ENCODE measurements at places on chromosomes 6 and 20.

DNA sequence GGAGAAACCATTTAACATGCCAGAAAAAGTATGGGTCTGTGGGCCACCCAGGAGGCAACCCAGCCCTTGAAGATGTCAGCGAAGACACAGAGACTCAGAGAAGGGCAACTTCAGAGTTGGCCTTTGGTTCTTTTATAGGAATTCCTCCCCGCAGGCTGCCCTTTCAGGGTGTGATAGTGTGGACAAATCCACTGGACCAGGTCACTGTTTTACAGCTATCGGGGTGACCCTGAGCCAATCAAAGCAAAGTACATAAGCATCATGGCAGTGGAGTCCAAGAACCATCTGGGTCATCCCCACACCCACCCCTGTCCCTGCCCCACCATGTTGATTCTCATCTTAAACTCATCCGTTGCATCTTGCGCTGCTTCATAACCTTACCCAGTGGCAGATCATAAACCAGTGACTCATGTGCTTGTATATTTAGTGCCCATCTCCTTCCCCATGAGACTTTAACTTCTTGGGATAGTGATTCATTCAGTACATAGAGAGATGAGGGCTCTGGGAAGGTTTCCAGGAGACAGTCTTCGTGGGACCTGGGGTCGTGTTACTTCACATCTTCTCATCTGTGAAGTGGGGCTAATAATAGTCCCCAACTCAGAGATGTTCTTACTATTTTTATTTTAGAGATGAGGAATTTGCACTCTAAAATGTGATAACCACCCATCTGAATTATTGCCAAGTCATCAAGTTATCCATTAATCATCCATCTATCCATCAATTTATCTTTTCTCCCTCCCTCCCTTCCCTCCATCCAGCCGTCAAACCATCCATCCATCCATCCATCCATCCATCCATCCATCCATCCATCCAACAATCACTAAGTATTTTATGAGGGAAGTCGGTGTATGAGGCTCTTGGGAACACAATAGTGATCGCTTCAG, 51.0 kb downstream of the EDN3 start:
- no peak for DNase-seq

DNA sequence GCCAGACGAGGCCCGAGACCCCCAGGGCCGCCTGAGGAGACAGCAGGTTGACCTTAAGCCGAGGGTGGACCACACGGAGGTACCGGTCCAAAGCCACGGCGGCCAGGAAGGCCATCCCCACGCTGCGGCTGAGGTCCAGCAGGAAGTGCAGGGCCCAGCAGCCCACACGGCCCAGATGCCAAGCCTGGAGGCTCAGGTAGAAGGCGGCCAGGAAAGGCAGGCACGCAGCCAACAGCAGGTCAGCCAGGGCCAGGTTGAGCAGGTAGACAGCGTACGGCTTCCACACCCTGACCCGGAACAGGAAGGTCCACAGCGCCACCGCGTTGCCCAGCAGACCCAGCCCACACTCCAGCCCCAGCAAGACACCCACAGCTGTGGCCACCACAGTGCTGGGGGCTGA, 366 bp downstream of the GPR31 start:
- no peak for DNase-seq

DNA sequence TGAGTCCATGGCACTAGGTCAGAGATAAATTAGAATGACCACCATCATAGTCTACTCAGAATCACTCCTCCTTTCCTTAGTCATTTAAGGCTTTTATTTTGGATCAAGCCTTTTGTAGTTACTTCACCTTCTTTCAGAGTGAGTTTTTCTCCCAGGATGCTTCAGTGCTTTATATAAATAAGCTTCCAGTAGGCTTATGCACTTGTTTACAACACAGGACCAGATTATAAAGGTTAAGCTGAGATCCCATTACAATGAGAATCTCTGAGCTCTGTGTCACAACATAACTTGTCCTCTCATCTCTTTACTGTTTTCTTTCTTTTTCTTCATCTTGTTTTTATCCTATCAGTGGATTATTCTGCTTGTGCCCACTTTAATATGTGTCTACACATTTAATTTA, 47.9 kb downstream of the CEP57L1 start:
- DNase-seq: no peak

DNA sequence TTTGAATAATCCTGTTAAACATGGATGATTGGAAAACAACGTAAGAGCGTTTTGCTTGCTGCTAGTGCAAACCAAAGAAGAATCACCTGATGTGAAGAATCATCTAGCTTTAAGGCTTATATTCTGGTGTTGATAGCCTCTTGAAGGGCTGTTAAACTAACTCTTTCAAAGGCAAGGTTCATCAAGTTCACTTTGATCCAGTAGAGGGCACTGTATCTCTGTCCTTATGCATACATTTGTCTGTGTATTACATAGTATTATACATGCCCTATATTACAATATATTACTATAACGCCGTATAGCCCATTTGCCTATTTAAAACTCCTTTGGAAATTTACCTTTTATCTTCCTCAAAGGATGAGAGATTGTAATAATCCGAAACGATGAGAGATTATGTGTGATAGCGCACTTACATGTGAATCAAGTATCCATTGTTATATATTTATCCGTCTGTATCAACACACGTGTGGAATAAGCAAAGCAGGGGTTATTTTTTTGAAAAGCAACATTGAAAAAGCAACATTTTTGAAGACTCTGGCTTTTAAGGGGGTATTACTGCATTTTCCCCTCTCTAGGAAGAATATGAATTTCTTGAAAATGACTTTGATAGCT, 50.8 kb upstream of the NRN1 start:
- no peak for DNase-seq

DNA sequence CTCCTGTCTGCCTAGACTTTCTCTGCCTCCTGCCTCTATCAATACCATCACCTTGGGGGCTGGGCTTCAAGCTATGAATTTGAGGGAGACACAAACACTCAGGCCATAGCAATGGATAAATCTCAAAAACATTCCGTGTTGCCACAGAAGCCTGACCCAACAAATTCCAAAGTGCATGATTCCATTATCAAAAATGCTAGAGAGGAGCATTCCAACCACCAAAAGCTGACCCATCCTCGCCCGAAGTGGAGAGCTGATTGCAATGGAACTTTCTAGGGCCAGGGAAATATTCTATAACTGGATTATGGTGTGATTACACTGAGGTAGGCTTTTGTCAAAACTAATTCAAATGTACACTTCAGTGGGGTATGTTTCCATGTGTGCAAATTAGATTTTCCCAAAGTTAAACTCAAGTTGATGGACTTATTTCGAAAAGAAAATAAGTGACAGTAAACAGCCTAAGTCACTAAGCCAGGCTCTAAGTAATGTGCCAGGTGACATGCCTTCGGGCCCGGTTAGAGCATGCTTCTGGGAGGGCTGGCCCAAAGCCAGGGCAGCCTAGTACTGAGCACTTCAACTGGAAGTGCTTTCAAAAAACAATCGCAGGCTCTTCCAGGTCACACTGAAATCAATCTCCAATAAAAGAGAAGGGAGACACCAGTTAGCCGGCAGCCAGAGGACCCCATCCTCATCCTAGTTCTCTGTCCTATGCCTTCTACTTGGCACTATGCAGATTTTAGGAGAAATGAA, 142.3 kb downstream of the TBXT start:
- DNase-seq: no peak

- no peak for DNase-seq
Observed at GRCh38 chr6:67475700-67476099, 1159.4 kb upstream of the ADGRB3 start.

GRCh38 chr20:56420940-56421688, 9.1 kb downstream of the CASS4 start:
- no peak for DNase-seq

GRCh38 chr6:14275493-14275851, 157.9 kb downstream of the CD83 start:
- no peak for DNase-seq

DNA sequence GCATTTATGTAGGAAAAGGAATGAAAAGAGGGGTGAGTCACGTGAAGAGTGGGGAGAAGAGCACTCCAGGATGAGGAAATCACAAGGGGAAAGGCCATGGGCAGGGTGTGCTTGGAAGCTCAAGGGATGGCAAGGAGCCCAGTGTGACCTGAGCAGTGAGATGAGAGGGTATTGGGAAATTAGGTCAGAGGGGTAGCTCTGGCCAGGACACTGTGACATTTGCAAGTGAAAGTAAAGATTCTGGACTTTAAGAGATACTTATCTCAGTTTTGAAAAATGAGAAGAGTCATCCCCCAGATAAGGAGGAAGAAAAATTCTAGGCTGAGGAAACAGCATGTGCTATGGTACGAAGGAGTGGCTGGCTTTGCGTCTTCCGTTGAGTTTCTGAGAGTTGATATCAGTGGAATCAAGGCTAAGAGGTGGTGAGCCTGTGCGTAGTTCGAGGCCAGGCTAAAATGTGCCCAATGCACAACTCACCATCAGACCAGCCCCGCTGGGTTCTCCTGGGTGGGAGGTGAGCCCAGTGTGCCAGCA, 79.9 kb downstream of the GCLC start:
- DNase-seq: no peak

- DNase-seq: no peak
Observed at GRCh38 chr6:14703586-14703985, 542.3 kb upstream of the JARID2 start.

DNA sequence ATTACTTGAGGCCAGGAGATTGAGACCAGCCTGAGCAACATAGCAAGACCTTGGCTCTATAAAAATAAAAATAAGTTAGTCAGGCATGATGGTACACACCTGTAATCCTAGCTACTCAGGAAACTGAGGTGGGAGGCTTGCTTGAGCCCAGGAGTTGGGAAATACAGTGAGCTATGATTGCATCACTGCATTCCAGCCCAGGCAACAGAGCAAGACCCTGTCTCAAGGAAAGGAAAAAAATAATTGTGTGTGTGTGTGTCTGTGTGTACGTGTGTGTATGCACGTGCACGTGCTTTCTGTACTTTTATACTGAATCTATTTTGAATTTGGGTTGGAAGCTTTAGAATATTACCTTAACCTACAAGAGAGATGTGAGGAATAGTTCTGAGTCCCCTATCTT, 58.9 kb downstream of the KIZ start:
- no peak for DNase-seq

DNA sequence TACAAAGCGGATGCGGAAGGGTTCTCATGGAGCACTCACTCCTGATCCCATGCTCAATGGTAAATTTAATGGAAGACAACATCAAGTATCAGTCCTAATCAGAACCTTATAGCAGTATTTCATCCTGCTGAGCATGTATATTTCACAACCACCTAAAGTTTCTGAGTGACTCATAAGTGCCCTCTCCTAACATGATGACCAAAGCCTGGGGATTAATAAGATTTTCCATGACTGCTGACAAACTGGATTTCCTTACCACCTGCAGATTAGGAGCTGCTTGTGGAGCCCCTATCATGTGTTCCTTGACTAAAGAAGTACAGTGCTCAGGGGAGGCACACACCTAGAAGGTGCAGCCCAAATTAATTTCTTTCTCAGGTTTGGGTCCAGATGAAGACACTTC, 112.8 kb downstream of the INSM1 start:
- no peak for DNase-seq

DNA sequence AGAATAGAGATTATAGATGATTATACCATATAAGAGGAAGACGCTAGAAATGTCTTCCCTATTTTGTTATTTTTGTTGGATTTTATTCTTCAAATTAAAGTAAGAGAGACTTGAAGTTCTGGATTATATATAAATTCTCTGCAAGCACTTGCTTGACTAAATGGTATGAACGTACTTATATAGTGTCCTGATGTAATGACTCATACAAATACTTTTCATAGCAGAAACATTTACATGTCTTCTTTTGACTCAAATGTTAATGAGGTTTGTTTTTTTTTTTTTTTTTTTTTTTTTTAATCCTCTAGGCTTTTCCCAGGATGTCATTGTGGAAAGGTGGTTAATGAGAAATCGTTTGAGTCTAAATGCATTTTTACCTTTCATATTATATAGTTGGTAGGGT, 55.0 kb downstream of the PDE7B start:
- DNase-seq: no peak

DNA sequence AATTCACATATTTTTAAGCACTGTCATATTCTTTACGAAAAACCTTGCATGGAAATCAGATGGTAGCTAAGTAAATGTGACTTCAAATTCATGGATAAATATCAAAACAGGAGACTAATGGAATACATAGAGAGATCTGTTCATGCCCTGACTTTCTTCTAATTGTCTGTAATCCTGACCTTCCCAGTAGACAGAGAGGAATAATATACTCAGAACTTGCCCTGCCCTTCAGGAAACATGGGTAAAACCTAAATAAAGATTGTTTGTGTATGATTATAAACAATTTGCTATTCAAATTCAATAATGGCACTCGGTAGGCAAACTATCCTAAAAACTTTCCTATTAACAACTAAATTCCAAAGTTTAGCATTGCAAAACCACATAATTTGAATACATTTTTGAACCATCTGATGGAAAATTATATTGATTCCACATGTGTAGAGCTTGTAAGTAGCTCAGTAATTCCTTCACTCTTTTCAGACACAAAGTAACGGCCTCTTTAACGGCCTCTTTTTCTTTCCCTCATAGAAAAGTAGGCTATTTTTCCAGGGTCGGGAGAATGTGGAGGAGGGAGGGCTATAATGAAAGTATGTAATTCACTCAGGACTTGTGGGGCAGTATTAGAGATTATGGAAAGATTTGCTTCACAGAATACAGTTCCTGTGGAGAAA, 227.6 kb downstream of the ALDH8A1 start:
- no peak for DNase-seq
